Panc1 (cell line): ENCODE measurements at places on chromosomes 2 and 18.

GRCh38 chr18:8623549-8624106, 14.4 kb downstream of the RAB12 start:
- no peak for DNase-seq

- DNase-seq, result no peak
These were observed 2.9 kb downstream of the RNF149 start for GRCh38 chr2:101305492-101306078.

DNA sequence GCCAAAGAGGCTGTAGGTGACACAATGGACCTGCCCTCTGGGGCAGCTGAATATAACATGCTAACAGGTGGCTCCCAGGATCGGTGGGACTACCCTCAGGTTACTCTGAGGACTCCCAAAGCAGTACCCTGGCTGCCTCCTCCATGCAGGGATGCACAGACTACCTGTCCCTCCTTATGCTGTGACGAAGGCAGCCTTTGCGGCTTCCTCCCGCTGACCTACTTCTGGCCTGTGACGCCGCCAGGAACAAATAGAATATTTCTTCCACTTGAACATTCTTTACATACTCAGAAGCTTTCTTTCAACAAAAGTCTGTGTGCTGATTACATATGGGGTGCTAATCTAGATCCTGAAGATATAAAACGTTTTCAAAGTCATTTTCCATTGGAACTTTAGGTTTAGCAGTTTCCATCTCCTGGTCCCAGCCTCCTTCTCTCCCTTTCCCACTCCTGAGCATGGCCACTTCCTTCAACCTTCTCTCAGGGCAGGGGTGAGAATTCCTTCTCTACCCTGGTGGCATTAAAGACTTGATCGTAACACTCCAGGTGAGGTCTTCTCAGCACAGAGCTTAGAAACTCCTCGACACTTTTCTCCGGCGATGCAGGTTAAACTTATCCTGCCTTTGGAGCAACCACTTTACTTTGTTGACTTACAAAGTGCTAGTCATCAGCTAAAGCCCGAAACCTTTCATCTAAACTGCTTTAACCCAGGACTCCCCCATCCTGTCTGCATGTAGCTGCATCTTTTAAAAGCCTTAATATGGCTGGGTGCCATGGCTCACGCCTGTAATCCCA, 58.9 kb upstream of the STK17B start:
- DNase-seq, result no peak

- DNase-seq, result no peak
These were observed 40.4 kb upstream of the GATA6 start for GRCh38 chr18:22128954-22129353.

- no peak for DNase-seq
These were observed 18.1 kb upstream of the TMEM237 start for GRCh38 chr2:201661366-201661765.

- DNase-seq, result no peak
These were observed 88.8 kb downstream of the EPAS1 start for GRCh38 chr2:46385786-46386577.

DNA sequence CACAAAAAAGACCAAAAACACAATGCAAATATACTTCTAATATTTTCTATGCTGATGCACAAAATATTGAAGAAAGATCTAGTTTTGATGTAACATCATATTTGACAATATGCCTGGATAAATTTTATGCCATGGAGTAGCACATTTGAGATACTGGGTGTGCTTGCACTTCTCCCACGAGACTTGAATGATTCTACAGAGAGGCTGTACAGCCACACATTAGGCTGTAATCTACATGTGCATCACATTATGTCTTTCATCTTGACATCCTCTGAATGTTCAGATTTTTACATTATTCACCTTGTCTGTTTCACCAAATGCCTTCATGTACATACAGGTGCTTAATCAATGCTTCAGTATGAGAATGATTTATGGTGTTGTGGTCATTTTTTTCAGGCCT, 756.4 kb upstream of the CDH7 start:
- DNase-seq, result no peak

DNA sequence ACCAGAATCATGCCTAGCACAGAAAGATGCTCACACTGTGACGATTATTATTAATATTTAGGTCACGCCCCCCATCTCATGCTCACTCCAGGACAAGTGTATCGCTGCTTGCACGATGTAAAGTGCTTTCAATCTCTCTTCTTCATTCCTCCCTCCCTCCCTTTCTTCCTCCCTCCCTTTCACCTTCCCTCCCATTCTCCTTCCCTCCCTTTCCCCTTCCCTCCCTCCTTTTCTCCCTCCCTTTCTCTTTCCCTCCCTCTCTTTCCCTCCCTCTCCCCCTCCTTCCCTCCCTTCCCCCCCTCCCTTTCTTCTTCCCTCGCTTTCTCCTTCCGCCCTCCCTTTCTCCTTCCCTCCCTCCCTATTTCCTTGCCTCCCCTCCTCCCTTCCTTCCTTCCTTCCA, 19.6 kb downstream of the TGOLN2 start:
- no peak for DNase-seq

- no peak for DNase-seq
These were observed 271.0 kb upstream of the HS6ST1 start for GRCh38 chr2:128589681-128590080.

- no peak for DNase-seq
These were observed 419.7 kb upstream of the MEX3C start for GRCh38 chr18:51617167-51617566.

DNA sequence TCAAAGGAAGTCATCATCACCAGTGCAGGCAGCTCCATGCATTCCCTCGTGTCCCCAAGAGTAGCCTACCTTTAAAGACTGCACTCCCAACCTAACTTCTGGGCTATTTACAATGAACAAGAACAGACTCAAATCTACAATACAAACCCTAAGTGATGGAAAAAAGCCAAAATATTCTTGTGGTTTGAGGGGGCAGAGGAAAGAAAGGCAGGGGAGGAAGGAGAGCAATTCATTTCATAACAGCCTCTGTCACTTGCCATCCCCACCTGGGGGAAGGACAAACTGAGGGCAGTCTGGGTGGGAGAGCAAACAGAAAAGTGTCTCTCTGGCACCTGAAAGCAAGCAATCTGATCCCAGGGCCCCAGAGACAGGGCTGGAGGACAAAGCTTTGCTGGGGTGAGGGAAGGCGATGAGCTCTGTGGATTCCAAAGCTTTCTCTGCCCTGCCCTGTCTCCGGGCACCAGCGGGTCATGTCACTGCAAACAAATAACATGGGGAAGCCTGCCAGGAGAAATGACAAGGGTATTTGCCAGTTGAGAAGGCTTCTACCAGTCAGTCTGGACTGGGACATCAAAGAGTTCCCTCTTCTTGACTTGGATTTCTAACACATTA, 528.0 kb upstream of the TNP1 start:
- no peak for DNase-seq

DNA sequence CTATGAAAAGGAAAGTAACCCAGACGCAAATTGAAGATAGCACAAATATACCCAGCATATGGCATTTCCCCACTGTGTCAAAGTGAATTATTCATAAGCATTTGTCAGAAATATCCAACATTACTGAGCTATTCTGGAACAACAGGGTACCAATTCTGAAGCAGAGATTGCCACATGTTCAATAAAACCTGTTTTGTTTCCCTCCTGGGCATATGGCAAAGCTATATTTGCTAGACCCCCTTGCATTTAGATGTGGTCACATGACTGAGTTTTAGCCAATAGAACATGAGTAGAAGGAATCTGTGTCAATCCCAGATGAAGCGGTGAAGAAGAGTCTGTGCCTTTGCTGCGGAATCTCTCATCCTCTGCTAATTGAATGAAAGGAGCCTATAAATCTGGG, 296.4 kb upstream of the DLGAP1 start:
- no peak for DNase-seq

GRCh38 chr2:26016012-26016705, 17.7 kb upstream of the RAB10 start:
- DNase-seq, result no peak

DNA sequence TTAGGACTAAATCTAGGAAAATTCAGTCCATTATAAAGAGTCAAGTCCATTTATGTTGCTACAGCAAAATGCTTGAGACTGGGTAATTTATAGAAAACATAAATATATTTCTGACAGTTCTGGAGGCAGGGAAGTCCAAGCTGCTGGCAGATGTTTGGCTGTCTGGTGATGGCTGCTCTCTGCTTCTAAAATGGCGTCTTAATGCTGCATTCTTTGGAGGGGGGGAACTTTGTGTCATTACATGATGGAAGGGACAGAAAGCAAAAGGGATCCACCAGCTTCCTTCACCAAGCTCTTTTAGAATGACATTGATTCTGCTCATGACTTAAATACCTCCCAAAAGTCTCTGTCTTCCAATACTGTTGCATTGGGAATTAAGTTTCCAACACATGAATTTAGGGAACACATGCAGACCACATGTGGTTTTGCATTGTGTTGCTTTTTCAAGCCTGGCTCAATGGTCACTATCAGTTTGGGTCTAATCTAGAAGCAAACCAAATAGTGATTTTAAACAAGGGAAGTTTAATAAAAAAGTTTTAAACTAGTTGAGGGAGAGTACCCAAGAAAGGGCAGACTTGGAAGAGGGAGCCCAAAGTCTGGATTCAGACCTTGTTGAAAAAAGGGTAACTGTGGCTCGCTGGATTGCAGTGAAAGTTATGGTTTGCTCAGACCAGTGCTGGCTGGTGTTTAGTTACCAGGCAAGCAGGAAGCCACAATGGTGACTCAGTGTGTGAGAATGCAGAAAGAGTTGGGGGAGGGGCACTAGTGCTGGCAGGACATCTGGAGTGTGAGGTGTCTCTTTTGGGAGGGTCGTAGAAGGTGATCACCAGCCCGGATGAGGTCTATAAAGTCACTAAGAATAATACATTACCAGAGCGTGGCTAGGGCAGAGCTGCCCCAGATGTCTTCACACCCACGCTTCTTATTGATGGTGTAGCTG, 30.8 kb downstream of the C18orf54 start:
- DNase-seq, result peak; percentile 64

GRCh38 chr2:213152065-213152794, 818 bp upstream of the IKZF2 start:
- DNase-seq, result no peak

GRCh38 chr2:43210467-43211303, 15.7 kb downstream of the ZFP36L2 start:
- no peak for DNase-seq

DNA sequence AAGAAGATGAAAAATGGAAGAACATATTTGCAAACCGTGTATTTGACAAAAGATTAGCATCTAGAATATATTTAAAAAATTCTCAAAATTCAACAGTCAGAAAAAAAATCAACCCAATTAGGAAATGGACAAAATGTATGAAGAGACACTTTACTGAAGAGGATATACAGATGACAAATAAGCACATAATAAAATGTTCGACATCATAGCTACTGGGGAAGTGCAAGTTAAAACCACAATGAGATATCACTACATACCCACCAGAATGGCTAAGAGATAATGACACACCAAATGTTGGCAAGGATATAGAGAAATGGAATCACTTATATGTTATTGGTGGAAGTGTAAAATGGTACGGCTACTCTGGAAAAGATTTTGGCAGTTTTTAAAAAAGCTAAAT, 11.7 kb upstream of the NUP35 start:
- no peak for DNase-seq
